Large intestine (tissue), 12 donors: ENCODE measurements at places on chromosomes 6 and 20.
A peak's percentile ranks its signal among the peaks of the same experiment; 100 is the strongest.

- no peaks in the 10 kb centered on the region for H3K27me3 ChIP-seq
- H3K36me3 ChIP-seq, result no peaks in the 10 kb centered on the region
- no peak for DNase-seq
- no peak overlapping the region for H3K4me3 ChIP-seq
Observed at GRCh38 chr20:17500826-17501225, 30.4 kb downstream of the BFSP1 start.

DNA sequence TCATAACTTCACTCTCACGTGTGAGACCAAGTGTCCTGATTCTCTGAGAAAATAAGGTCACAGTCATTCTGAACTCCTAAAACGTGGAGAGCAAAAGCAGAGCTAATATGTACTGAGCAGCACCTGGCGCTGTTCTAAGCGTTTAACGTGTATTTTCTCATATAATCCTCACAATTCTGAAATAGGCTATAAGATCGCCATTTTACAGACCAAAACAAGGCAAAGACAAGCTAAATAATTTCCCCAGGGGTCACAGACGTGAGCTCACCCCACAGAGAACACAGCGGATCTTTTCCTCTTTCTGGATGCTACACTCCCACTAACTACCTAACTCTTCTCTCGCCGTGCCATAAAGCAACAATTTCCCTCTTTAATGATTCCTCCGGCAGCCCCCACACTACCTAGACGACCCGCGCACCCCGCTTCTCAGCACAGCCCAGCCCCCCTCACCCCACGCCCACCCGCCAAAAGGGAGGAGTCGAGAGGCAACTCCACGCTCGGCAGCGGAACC lies 636 bp downstream of the SUPT3H start:
- peak overlapping the region; percentile 92 for H3K4me3 ChIP-seq
- no peaks in the 10 kb centered on the region for H3K36me3 ChIP-seq
- DNase-seq, result peak; percentile 72
- H3K4me1 ChIP-seq, result peaks cover 5% of the 10 kb centered on the region

DNA sequence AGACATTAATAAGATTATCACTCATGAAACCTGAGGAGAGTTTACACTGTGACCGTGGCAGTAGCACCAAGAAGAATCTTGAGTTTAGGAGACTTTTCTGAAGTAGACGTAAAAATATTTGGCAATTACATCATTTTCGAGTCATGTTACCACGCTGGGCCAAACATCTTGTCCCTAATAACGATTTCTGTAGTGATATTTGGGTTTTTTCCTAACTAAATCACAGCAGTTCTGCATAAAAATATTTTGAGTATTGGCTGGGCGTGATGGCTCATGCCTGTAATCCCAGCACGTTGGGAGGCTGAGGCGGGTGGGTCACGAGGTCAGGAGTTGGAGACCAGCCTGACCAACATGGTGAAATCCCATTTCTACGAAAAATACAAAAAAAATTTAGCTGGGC lies 262.4 kb downstream of the PHF3 start:
- H3K4me3 ChIP-seq, result no peak overlapping the region
- H3K36me3 ChIP-seq, result no peaks in the 10 kb centered on the region
- no peaks in the 10 kb centered on the region for H3K27me3 ChIP-seq

DNA sequence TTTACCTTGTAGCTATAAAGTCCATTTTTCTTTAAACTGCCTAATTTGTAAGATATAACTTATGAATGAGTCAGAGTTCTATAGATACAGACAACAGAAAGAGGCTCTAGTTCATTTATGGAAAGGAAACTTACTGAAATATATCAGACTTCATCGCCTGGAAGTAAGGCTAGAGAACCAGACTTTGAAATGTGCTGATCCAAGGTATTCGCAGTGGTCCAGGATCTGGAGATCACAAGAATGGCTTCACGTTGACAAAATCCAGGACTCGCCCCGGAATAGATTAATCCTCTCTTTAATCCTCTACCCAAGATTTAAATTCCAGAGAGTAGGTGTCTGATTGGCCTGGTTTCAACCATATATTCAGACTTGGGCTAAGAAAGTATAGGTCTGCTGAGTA lies 69.1 kb upstream of the LOC128125822 start:
- no peak for DNase-seq
- H3K4me3 ChIP-seq, result no peak overlapping the region
- no peaks in the 10 kb centered on the region for H3K27me3 ChIP-seq
- H3K36me3 ChIP-seq, result no peaks in the 10 kb centered on the region
- no peak overlapping the region for H3K27ac ChIP-seq
- peaks cover 10% of the 10 kb centered on the region for H3K4me1 ChIP-seq

DNA sequence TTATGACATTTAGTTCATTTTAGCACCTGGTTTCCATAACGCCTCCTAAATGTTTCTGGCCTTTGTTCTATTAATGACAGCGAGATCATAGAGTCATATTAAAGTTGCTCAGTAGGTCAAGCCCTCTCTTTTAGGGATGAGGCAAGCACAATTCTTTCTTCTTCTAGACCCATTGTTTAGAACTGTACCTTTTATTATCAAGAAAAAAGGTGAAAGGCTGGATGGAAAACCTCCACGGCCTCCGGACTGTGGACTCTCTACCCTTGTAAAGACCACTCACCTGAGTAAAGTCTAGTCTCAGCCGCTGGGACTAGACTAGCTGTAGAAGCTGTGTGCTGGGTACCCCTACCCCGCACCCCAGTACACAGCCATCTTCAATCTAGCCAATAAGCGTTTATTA lies 6.0 kb upstream of the AFDN start:
- H3K27me3 ChIP-seq, result no peaks in the 10 kb centered on the region
- H3K4me1 ChIP-seq, result peaks cover 3% of the 10 kb centered on the region
- H3K27ac ChIP-seq, result no peak overlapping the region
- DNase-seq, result peak; percentile 50
- no peak overlapping the region for H3K4me3 ChIP-seq

DNA sequence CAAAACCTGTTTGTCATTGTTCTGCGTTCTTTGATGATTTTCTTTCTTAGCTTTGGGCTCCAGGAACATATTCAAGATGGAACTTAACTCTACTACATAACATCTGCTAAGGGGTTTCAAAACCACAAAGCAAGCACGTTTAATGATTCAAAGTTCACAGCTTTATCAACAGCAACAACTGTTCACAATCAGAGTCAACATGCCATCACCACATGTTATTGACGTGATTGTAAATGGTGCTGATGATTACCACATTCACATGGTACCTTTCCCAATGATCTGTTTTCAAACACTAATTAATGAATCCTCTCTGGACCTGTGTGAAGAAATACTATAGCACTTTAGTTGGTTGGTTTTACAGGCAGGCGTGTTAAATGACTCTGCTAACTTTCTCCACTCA lies 180.6 kb upstream of the CEP162 start:
- no peaks in the 10 kb centered on the region for H3K4me1 ChIP-seq
- no peaks in the 10 kb centered on the region for H3K36me3 ChIP-seq
- no peaks in the 10 kb centered on the region for H3K27me3 ChIP-seq
- H3K27ac ChIP-seq, result no peak overlapping the region

GRCh38 chr6:158376631-158377081 lies 64.4 kb downstream of the TULP4 start:
- H3K27me3 ChIP-seq, result no peaks in the 10 kb centered on the region
- no peak for DNase-seq
- H3K36me3 ChIP-seq, result peaks cover 5% of the 10 kb centered on the region
- H3K4me1 ChIP-seq, result no peaks in the 10 kb centered on the region
- no peak overlapping the region for H3K4me3 ChIP-seq

GRCh38 chr20:37564388-37565133 lies 36.9 kb upstream of the BLCAP start:
- H3K27ac ChIP-seq, result no peak overlapping the region
- H3K4me3 ChIP-seq, result no peak overlapping the region
- peaks cover 21% of the 10 kb centered on the region for H3K27me3 ChIP-seq
- no peak for DNase-seq

GRCh38 chr6:71446057-71446456 lies 157.4 kb downstream of the OGFRL1 start:
- H3K36me3 ChIP-seq, result no peaks in the 10 kb centered on the region
- H3K27me3 ChIP-seq, result no peaks in the 10 kb centered on the region
- no peak for DNase-seq
- H3K4me3 ChIP-seq, result no peak overlapping the region
- H3K4me1 ChIP-seq, result no peaks in the 10 kb centered on the region

DNA sequence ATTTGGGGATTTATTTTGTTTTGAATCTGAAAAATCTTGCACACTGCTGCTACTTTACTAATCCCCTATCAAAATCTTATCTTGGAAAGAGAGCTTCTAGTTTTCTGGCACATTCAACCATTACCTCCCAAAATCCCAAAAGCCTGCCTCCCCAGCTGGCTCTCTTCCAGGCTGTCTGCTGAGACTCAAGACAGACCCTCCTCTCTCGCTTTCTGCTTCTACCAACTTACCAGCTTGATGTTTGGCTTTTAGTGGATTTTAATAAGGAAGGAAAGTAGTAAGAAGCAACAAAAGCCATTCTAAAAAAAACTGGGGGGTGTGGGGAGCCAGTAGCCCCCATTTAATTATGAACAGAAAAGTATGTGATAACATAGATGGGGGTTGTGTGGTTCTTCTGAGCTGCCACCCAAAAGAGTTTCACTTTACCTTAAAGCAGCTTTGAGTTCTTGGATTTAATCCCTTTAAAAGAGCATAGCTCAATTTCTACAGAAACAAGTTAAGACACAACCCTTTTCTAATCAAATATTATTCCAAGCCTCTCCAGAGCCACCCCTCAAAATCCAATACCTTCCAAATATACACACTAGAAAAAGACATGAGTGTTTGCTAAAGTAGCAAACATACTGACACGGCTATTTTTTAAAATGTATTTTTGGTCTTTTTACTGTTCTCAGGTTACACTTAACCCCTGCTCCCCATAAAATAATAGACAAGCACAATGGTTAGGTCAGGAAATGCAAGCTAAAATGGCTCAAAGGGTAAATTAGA lies 71.7 kb downstream of the ATP9A start:
- no peak overlapping the region for H3K4me3 ChIP-seq
- H3K4me1 ChIP-seq, result peaks cover 10% of the 10 kb centered on the region
- peak overlapping the region; percentile 20 for H3K27ac ChIP-seq
- no peak for DNase-seq
- H3K36me3 ChIP-seq, result peaks cover 21% of the 10 kb centered on the region
- no peaks in the 10 kb centered on the region for H3K27me3 ChIP-seq

GRCh38 chr6:113103634-113104361 lies 753.3 kb upstream of the MARCKS start:
- H3K4me1 ChIP-seq, result no peaks in the 10 kb centered on the region
- no peak overlapping the region for H3K4me3 ChIP-seq
- no peaks in the 10 kb centered on the region for H3K27me3 ChIP-seq
- no peak for DNase-seq

- no peaks in the 10 kb centered on the region for H3K4me1 ChIP-seq
- no peak for DNase-seq
- no peaks in the 10 kb centered on the region for H3K27me3 ChIP-seq
Observed at GRCh38 chr6:170276369-170277057, 14.4 kb downstream of the DLL1 start.

GRCh38 chr6:1781152-1781816 lies 171.6 kb downstream of the FOXC1 start:
- no peaks in the 10 kb centered on the region for H3K27me3 ChIP-seq
- H3K4me3 ChIP-seq, result no peak overlapping the region
- H3K36me3 ChIP-seq, result peaks cover 4% of the 10 kb centered on the region
- H3K27ac ChIP-seq, result no peak overlapping the region

GRCh38 chr20:15767586-15767985 lies 805.7 kb downstream of the KIF16B start:
- H3K27ac ChIP-seq, result no peak overlapping the region
- no peaks in the 10 kb centered on the region for H3K4me1 ChIP-seq
- DNase-seq, result no peak

DNA sequence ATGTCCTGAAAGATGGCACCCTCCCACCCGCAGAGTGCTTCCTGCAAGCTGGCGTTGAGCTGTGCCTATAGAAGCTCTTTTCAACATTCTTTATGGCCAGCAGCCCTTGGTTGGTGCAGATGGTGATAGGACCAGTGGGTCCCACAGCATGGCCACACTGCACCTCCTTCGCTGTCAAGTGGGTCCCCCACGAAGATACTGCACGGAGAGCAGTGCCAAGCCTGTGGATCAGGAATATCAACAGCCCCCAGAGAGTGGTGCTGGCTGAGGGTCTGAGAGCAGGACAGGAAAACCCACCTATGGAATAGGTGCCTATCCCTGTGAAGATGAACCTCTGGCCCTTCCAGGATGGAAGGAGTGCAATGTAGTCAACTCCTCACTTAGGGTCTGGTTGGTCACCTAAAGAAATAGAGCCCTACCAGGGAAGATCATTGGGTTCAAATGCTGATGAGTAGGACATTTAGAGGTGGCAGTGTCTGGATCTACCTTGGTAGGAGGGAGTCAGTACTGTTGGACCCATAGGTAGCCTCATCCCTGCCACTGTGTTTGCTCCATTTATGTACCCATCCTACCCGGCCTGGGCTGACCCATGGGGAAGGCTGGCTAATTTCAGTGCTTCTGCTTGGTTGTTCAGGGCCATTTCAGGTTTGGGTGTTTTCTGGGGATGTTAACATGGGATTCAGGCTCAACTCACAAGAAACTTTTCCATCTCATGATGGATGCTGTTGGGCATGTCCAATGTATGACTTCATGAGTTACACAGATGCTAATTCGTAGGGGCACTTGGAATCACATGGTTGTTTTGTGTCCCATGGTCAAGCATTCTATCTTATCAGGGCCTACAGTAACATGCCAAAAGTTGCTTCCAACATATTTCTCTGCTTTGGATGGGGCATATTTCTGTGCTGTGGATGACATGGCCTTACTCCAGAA lies 33.4 kb upstream of the MICB start:
- peaks cover 2% of the 10 kb centered on the region for H3K27me3 ChIP-seq
- no peak overlapping the region for H3K4me3 ChIP-seq
- peaks cover 3% of the 10 kb centered on the region for H3K4me1 ChIP-seq
- H3K27ac ChIP-seq, result no peak overlapping the region
- no peak for DNase-seq

GRCh38 chr6:389622-390021 lies 1.9 kb upstream of the IRF4 start:
- H3K36me3 ChIP-seq, result no peaks in the 10 kb centered on the region
- no peak for DNase-seq
- H3K27me3 ChIP-seq, result peaks cover 84% of the 10 kb centered on the region
- no peak overlapping the region for H3K27ac ChIP-seq
- no peak overlapping the region for H3K4me3 ChIP-seq

DNA sequence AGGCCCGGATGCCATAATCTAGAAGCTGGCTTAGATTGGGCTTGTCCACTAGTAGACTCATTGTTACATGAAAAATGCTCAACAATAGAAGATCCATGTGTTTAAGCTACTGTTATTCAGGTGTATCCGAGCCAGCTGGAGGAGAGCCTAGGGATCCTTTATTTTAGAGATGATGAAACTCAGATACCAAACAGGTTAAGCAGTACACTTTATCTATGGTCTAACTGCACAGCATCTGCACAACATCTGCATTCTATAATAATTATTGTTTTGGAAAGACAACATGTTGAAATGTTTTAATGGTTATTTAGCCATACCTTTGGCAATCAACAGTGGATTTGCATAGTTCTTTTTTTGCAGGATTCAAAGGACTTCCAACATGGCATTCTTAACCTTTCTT lies 134.1 kb downstream of the RFPL4B start:
- H3K36me3 ChIP-seq, result no peaks in the 10 kb centered on the region
- DNase-seq, result no peak
- H3K27ac ChIP-seq, result no peak overlapping the region
- H3K27me3 ChIP-seq, result no peaks in the 10 kb centered on the region
- no peak overlapping the region for H3K4me3 ChIP-seq
- H3K4me1 ChIP-seq, result no peaks in the 10 kb centered on the region

GRCh38 chr20:23195636-23196035 lies 109.5 kb upstream of the CD93 start:
- no peak for DNase-seq
- H3K4me3 ChIP-seq, result no peak overlapping the region
- no peak overlapping the region for H3K27ac ChIP-seq
- peaks cover 3% of the 10 kb centered on the region for H3K27me3 ChIP-seq
- H3K36me3 ChIP-seq, result no peaks in the 10 kb centered on the region
